Choroid plexus epithelial cell (primary cell): ENCODE measurements at places on chromosomes 5 and 9.

DNA sequence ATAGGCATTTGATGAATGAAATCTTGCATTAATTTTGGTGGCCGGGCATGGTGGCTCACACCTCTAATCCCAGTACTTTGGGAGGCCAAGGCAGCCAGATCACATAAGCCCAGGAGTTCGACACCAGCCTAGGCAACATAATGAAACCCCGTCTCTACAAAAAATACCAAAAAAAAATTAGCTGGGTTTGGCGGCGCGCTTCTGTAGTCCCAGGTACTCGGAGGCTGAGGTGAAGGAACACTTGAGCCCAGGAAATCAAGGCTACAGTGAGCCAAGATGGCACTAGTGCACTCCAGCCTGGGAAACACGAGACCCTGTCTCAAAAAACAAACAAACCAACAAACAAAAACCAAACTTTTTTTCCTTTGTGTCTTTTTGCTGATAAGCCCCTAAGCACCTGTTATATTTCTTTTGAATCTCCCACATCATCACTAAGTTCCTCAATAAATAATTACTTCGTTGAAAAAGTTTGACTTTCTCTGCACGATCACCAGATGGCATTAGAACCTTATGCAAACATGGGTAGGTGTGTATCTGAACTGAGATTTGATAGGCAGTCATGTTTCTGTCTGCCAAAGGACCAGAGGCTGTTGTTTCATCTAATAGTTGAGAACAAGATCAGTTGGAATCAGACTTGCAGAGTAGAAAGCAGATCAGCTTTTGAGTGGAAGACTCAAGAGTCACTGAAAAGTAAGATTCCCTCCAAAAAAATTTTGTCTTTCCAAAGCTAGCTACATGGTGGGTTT is 5.5 kb upstream of the MATR3 start:
- DNase-seq, result peak; percentile 48

GRCh38 chr5:94544875-94545547 is 73.4 kb downstream of the KIAA0825 start:
- DNase-seq, result no peak

GRCh38 chr9:137757139-137757538 is 120.4 kb upstream of the CACNA1B start:
- DNase-seq, result peak; percentile 11

DNA sequence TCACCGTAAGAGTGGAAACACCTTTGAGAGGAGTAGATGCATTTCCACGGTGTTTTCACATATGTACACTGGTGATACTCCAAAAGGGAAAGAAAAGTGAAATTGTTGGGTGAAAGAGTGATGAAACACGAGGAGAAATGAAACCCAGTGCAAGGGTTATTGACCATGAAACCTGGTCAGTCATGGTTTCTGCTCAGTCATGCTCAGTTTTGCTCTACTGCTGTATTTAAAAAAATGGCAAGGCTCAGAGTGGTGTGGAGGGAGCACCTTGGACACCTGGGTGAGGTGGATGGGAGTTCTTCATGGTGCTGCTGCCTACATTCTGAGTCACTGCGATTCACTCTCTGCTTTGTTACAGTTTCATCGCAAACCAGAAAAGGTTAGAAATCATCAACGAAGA is 32.3 kb downstream of the NTRK2 start:
- DNase-seq, result no peak

- no peak for DNase-seq
Observed at GRCh38 chr5:34621277-34622097, 34.6 kb upstream of the RAI14 start.

GRCh38 chr9:133105461-133105770 is 15.6 kb downstream of the RALGDS start:
- DNase-seq, result no peak

GRCh38 chr5:77852514-77853352 is 76.6 kb upstream of the TBCA start:
- peak; percentile 79 for DNase-seq

- DNase-seq, result no peak
Observed at GRCh38 chr9:2047916-2048315, 32.8 kb downstream of the SMARCA2 start.

DNA sequence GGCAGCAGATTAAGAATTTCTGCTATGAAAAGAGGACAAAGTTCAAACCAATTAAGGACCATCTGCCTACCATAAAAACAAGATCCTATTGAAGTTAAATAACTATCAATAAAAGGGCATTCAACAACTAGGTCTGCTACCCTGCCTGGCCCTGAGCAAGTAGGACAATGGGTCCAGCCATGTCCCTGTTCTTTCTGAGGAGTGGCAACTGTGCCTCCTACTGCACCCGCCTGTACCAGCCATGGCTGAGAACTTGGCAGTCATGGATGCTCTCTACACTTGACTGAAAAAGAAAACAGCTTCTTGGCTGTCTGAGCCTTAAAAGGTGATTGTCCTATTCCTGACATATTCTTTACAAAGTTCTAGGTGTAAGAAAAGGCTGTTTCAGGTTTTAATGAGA is 652.4 kb downstream of the PDE4D start:
- no peak for DNase-seq

DNA sequence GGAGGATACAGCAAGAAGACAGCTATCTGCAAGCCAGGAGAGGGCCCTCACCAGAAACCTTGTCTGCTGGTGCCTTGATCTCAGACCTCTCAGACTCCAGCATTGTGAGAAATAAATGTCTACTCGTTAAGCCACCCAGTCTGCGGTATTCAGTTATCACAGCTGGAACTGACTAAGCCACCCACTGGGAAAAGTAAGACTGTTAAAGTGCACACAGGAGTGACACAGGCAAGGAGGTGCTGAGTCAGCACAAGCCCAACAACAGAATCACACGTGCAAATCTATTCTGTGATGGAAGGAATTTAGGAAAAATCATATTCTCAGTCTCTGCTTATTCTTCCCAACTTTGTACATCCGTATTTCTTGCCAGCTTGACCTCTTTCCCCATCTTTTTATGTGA is 200.0 kb downstream of the NR2F1-AS1 start:
- peak; percentile 50 for DNase-seq

DNA sequence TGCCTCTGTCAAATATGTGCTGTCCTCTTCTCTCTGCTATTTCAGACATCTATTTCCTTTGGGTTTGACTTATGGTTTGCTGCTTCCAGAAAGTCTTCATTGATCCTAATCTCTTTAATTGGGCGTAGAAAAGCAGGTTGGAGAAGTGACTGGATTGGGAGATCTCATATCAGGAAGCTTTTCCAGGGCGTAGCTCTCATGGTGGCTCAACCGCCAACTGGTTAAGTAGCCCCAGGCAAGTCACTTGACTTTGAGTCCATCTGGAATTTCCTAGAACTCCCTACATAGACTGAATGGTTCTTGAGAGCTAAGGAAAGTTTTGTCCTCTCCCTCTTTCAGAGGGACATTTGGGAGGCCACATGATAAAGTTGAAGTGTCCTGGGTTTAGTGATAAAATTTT is 192.3 kb upstream of the GLRA1 start:
- no peak for DNase-seq

DNA sequence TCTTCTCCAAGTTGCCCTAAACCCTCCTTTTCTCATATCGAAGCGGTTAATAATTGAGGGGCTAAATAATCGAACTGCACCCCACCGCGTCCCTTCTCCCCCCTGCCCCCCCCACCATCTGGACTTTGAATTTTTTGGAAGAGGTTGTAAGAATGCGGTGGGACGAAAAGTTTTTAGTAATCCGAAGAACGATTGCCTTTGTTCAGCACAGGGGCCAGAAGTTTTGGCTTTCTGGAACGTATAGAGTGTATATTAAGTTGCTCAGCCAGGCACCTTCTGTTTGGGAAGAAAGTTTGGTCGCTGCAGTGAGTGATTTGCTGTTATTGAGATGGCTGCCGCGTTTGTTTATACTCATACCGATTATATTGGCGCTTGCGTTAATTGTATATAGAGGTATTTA is 518 bp downstream of the ERBIN start:
- DNase-seq, result peak; percentile 33

- peak; percentile 74 for DNase-seq
Observed at GRCh38 chr5:123119334-123119986, 30.4 kb downstream of the PRDM6 start.

DNA sequence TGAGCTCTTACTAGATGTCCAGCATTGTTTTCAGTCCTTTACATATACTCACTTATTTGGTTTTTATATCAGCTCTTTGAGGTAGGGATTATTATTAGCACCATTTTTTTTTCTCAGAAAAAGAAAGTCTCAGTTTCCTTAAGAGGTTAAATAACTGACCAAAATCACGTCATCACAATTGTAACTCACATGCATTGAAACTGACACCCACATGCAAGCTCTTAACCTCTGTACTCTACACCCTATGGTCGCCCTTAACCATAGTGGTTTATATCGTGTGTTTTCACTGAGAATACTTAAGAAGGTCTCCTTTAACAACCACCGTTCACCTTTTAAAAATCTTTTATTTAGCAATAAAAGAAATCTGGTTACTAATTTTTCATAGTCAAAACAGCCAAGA is 61.0 kb downstream of the PRDM6 start:
- DNase-seq, result no peak

DNA sequence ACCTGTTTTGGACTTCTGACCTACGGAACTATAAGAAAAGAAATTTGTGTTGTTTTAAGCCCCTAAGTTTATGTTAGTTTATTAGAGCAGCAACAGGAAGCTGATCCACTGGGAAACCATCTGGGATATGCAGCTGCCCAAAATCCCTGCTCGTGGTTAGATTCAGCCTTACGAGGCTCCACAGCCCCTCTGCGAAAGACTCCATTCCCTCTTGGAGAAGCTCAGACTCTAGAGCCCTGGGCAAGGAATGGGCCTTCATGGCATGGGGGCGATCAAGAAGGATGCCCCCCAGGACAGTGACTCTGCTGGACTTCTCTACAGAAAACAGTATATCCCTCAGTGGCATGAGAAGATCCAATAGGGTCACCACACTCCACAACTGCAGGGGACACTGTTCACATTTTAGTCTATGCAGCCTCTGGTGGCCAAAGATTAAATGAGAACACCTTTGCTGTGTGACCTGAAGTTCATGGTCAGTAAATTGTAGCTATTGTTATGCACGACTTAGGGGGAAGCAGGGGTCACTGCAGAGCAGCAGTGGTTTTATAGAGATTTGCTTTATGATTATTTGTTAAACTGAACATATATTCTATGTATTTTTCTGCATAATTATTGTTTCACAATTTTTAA is 21.1 kb downstream of the IRF1 start:
- DNase-seq, result no peak

DNA sequence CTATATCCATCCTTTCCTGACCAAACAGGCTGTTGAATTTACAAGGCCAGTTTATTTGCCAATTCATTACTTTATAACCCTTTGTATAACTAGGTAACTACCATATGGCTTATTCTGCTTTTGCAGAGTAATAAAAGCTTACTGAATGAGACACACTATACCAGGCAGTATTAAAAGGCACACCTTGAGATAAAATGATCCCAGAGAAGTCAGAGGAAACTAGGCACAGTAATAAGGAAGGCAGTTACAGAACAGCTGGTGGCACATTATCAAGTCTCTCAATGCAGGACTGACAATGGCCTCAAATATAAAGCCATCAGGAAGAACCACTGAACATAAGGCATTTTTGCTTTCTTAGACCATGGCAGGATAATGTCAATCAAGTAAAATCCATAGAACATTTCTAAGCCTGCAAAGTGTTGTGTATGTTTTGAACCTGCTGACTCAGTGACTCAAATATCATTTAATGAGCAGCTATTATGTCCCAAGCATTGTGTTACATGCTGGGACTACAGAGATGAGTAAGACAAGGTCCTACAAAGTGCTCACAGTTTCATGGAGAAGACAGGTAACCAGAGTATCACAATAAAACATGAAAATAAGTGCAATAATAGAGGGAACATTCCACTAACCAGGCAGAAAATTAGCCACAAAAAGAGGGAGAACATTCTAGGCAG is 52.5 kb downstream of the OXCT1 start:
- no peak for DNase-seq

- no peak for DNase-seq
Observed at GRCh38 chr9:97961361-97961760, 21.8 kb upstream of the ANP32B start.

GRCh38 chr9:68678430-68678829 is 26.6 kb upstream of the PIP5K1B start:
- DNase-seq, result peak; percentile 2

GRCh38 chr5:140591747-140592372 is 27.2 kb downstream of the SLC35A4 start:
- peak; percentile 65 for DNase-seq

GRCh38 chr5:24161559-24161958 is 483.2 kb downstream of the CDH10 start:
- DNase-seq, result no peak

GRCh38 chr9:3708751-3709150 is 182.9 kb upstream of the RFX3 start:
- DNase-seq, result peak; percentile 30

DNA sequence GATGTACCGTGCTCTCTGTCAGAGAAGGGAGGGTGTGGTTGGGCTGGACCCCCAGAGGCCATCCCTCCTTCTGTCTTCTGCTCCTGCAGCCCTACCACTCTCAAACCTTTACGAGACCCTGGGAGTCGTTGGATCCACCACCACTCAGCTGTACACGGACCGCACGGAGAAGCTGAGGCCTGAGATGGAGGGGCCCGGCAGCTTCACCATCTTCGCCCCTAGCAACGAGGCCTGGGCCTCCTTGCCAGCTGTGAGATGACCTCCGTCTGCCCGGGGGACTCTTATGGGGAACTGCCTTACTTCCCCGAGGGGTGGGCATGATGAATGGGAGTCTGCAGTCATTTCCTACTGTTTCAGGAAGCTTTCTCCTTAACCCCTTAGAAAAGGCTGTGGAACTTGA is 17.5 kb downstream of the TGFBI start:
- DNase-seq, result no peak

GRCh38 chr5:157541447-157542118 is 34.0 kb downstream of the ADAM19 start:
- DNase-seq, result peak; percentile 34

- DNase-seq, result no peak
Observed at GRCh38 chr9:21811914-21812313, 9.5 kb downstream of the MTAP start.

GRCh38 chr9:106866243-106866642 is 3.3 kb downstream of the ZNF462 start:
- DNase-seq, result no peak

DNA sequence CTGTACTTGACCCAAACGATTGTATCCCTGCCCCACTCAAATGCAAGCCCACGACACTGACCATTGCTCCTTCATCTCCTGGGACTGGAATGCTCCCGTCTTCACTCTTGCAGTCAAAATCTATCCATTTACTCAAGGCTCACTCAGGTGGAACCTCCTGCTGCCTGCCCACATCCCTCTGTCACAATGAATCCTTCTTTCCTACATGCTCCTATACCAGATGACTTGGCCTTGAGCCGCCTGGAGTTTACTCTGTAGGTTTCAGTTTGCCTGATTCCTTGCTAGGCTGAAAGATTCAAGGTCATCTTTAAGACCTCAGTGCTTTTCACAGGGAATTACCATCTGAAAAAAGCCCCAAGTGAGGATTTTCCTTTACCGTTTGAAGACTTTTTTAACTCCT is 264.1 kb downstream of the GLIS3 start:
- peak; percentile 35 for DNase-seq

DNA sequence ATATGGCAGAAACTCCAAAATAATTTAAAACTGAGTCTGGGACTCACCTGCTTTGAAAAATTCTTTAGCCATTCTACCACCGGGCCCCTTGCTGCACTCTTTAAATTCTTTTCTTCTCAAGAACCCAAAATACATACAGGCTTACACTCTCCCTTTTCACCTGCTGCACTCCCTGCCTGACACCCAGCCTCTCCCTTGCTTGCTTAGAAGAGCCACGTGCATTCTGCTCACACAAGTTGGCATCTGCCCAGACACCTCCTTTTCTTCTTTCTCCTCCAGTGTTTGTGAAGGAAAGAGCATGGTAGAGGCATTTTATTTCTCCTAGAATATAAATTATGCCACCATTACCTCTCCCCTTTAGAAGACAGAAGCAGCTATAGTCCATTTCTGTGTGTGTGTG is 39.0 kb upstream of the AOPEP start:
- no peak for DNase-seq

GRCh38 chr5:157820593-157821252 is 38.2 kb downstream of the CLINT1 start:
- DNase-seq, result peak; percentile 82
